HAP-1 (cell line): ENCODE measurements at places on chromosomes 3 and 15.

- DNase-seq, result no peak
Measured at GRCh38 chr15:75033809-75034208, 10.4 kb downstream of the PPCDC start.

DNA sequence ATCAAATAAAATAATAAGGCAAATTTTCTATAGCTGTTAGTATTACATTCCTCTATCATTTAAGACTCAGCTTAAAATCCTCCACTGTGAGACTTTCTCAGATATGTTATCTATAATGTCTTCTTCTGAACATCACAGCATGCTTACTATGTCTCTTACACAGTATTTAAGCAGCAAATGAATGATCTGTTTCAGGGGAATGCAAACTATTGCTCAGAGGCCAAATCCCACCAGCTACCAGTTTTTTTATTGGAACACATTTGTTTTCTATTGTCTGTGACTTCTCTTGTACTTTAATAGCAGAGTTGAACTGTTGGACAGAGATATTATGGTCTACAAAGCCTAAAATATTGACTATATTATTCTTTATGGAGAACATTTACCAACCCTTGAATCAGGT lies 59.6 kb downstream of the C3orf38 start:
- DNase-seq, result no peak

DNA sequence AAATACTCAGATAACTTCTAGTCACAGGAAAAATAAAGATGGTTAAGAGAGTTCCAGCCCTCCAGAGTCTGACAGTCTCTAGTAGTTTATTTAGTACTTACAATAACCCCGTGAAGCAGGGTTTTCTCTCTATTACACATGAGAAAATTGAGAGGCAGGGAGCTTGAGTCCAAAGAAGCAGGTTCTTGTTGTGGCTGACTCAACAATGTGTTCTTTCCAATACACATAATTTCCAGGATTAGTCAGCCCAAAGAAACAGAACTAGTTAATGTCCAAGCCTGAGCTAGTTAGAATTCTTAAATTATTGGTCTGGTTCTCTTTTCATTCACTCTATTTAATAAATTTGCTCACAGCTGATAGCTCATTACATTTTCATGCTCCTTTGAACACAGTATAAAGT lies 49.9 kb downstream of the ALDH1A2 start:
- no peak for DNase-seq

- no peak for DNase-seq
Measured at GRCh38 chr15:44261007-44261706, 27.4 kb upstream of the GOLM2 start.

- no peak for DNase-seq
Measured at GRCh38 chr15:67103869-67104268, 38.5 kb downstream of the SMAD3 start.

DNA sequence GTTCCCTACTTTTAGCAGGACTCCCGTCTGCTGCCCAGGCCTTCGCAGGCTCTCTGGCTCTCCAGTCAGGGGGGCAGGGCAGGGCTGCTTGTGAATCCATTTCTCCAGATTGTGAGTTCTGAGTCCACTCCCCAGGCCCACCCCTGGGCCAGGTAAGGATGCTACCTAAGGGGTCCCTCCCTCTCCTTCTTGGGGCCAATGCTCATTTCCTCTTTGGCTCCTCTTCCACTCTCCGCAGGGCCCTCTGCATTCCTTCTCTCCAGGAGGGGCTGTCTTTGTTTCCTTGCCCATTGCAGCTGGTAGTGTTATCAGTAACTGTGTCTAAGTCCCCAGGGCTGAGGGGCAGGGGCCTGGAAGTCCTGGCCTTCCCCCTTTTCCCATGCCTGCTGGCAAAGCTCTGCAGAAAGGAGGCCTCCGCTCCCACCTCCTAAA lies 13.0 kb upstream of the CACNA2D2 start:
- DNase-seq, result peak; percentile 74

DNA sequence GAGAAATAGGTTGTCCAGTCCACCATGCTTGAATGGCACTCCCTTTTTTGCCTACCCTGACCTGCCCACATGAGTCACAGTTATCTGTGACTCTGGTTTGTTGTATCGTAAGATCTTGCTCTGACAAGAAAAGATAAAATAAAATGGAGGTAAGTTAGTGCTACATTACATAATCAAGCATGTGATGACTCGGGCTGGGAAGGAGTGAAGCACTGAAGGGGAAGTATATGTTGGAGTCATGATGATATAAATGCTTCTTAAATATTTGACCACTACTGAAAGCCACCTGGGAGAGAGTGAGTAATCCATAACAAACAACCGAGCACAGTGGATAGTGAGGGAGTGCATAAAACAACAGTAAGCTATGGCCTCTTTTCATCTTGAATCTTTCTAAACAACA lies 124.4 kb downstream of the SHOX2 start:
- no peak for DNase-seq

- DNase-seq, result no peak
Measured at GRCh38 chr3:171254315-171254714, 205.9 kb downstream of the TNIK start.

- DNase-seq, result no peak
Measured at GRCh38 chr3:183587336-183587735, 31.8 kb upstream of the KLHL6 start.

- no peak for DNase-seq
Measured at GRCh38 chr15:75067123-75067830, 43.9 kb downstream of the PPCDC start.

GRCh38 chr3:48429960-48430707 lies at the start of gene PLXNB1:
TSS of gene PLXNB1 (minus strand) at chr3:48430086. CDS start at chr3:48424611, 5,475 bp downstream.
- DNase-seq, result no peak

DNA sequence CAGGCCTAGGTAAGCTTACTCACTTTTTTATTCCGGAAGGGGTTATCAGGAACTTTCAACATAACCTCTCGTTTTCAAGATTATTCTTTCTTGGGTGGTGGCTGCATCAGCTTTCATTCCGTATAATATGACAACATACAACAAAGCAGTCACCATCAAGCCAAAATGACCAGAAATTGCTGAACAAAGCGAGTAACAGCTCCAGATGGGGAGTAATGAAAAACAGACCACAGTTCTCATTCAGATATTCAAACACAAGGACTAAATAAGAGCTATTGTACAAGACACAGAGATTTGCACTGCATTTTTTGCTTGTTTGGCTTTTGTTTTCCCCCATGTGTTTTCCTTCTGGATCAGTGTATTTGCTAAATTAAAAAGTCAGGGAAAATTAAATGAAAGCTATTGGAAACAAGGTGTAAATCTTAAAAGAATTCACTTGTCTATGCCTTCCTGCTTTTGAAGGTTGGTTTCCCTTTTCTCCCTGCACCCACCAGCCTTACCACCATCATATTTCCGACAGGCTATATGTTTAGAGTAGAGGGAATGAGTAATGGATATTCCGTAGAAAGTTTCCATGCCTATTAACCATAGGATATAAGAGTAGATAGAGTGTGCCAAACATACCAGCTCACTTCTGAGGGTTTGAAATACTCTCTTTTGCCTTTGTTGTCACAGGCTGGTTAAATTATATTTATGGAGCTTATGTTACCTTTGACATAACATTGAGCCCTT lies 213.6 kb downstream of the RBMS3 start:
- DNase-seq, result no peak

- DNase-seq, result no peak
Measured at GRCh38 chr15:54519577-54519976, 541.3 kb downstream of the UNC13C start.

DNA sequence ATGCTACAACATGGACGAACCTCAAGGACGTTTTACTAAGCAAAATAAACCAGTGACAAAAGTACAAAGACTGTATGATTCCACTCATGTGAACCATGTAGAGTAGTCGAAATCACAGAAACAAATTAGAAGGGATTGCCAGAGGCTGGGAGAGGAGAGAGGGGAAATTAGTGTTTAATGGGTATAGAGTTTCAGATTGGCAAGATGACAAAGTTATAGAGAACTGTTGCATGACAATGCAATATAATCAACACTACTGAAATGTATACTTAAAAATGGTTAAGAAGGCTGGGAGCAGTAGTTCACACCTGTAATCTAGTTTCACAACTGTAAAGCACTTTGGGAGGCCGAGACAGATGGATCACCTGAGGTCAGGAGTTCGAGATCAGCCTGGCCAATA lies 36.9 kb downstream of the PLS1 start:
- no peak for DNase-seq

GRCh38 chr3:48411041-48411588 lies 18.8 kb downstream of the PLXNB1 start:
- no peak for DNase-seq

- DNase-seq, result no peak
Measured at GRCh38 chr3:43907508-43907858, 216.7 kb downstream of the ABHD5 start.

- DNase-seq, result no peak
Measured at GRCh38 chr15:69143756-69144436, 16.5 kb upstream of the GLCE start.

DNA sequence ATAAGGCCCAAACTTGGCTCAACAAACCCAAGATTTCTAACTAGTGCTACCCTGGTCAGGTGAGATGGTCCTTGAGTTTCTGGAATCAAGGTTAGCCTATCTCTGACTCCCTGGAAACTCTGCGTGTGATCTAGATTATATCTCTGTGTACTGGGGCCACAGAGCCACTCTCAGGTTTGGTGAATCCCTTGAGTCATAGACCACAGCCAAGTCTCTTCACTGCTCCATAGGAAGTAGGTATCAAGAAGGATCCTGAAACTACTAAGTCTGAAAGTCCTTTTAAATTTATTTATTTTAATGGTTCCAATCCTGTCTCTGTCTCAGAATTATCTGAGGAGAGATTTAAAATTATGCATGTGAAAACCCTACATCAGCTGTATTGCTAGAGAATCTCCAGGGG lies 99.1 kb downstream of the TUSC7 start:
- no peak for DNase-seq

GRCh38 chr15:77554306-77555080 lies 78.2 kb downstream of the LINGO1 start:
- no peak for DNase-seq

DNA sequence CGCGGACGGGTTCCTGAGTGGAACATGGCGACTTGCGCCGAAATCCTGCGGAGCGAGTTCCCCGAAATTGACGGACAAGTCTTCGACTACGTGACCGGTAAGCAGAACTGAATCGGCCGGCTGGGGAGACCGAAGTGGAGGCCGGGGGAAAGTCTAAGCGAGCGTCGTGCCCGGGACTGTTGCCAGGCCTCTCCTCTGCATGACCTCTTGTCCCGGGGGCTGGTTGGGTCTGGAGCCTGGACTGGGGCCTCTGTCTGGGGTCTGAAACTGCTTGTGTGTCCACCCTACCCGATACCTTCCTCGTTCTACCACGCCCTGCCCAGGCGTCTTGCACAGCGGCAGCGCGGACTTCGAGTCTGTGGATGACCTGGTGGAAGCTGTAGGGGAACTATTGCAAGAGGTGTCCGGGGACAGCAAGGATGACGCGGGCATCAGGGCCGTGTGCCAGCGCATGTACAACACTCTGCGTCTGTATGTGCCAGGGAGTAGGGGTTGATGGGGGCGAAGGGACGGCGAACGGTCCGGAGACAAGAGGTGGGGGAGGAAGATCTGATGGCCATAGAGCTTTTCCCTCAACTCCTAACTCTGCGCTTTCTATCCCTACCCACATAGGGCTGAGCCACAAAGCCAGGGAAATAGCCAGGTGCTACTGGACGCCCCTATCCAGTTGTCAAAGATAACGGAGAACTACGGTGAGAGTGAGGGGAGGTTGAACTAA lies at the start of gene ABCF3:
Gene ABCF3, plus strand, starts transcription at position 16 of the 718 bp plus-strand sequence. Its CDS starts 9 bp downstream, at position 25.
- no peak for DNase-seq

- DNase-seq, result peak; percentile 15
Measured at GRCh38 chr3:39639344-39640236, 169.8 kb upstream of the MYRIP start.

DNA sequence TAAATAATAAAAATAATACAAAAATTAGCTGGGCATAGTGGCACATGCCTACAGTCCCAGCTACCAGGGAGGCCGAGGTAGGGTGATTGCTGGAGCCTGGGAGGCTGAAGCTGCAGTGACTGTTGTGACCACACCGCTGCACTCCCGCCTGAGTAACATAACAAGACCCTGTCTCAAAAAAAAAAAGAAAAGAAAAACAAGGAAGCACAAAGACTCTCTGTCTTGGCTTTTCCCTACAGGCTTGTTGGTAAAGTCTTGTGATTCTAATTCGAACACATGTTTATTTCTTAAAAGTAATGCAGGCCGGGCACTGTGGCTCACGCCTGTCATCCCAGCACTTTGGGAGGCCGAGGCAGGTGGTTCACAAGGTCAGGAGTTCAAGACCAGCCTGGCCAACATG lies 60.1 kb downstream of the CAPN3 start:
- DNase-seq, result no peak

DNA sequence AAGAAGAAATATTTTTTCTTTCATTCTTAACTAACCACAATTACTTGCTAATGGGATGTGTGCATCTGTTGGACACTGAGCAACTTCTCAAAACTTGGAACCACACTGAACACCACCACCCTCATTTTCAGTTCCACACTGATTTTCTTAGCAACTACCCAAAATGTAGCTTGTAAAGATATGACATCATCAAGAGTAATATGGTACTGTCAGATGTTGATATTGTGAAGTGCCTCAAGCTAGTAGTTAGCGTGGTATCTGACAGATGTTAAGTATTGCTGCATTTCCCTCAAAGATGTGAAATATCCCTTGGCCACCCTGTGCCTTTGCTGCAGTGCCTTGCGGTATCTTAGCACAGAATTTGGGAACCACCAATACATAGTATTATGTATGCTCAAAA lies 9.3 kb downstream of the RFTN1 start:
- no peak for DNase-seq

DNA sequence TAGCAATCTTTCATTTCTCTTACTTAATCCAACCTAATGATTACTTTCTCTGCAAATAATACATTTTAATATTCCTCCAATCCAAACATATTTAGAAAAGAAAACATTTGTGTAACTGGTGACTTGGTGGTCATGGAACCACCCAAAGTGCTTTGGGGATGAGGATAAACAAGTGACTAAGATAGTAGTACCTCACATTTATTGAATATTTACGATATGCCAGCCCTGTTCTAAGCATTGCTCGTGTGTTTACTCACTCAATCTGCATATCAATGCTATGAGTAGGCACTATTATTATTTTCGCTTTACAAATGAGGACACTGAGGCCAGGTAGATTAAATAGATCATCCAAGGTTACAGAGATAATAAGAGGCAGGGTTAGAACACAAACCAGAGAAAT lies 189.5 kb downstream of the SHOX2 start:
- DNase-seq, result no peak

- no peak for DNase-seq
Measured at GRCh38 chr3:17027318-17027717, 142.6 kb downstream of the PLCL2 start.

DNA sequence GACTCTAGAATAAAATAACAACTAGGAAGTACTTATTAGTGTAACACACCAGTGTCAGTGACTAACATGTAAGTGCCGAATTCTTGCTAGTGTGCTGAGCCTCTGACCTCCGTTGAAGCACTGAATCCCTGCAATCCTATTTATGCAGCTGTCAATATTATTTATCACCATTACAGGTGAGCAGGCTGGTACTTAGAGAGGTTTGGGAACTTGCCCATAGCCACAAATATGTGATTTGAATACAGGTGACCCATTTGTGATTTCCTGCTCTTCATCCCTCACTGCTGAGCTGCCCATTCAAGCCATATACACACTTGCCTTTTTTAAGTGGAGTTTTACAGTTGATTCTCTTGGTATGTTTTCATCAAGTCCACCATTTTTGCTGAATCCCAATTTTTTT lies 12.2 kb downstream of the EIF4E3 start:
- DNase-seq, result no peak
